ENCODE measurements at places on chromosomes 16 and 17. TPM values are rescaled to one million over a fixed set of nuclear protein-coding genes. Genes with fewer than 3 reads are reported as not detected.

GPRC5C gene
- total RNA-seq: 1.1 TPM

ADAM11 gene
- 0.32 TPM for total RNA-seq

CD300LG gene
- total RNA-seq: not detected

DHRS7C gene
- not detected for total RNA-seq

ZPBP2 gene
- total RNA-seq: not detected

TMEM88 gene
- total RNA-seq: 0.16 TPM

SLC9A5 gene
- total RNA-seq: 2.2 TPM

CDH8 gene
- total RNA-seq: not detected

KRTAP9-8 gene
- total RNA-seq: not detected

ITGB4 gene
- under 0.01 TPM for total RNA-seq

DPH1 gene
- 30.3 TPM for total RNA-seq

ACSM2A gene
- not detected for total RNA-seq

All from bronchial smooth muscle cell (primary cell).